ENCODE measurements at places on chromosomes 2 and 18.

- peak; percentile 83 for DNase-seq
These were observed 14.7 kb downstream of the NIFK start for GRCh38 chr2:121721926-121722325.

DNA sequence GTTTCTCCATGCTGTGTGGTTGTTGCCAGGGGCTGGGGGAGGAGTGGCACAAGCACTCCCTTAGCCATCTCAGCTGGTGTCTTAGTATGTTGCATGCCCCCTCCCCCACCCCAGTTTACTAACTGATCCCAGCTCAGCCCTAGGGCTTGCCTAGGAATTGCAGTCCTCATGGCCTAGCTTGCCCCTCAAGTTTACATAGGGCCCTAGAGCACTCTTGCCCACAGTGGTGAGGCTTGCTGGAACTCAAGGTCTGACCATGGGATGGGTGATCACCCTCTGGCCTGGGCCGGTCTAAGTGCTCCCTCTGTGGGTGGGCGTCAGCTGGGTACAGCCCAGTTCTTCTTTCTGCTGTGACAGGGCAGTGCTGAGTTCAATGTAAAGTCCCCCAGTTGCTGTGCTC lies 156.1 kb upstream of the PIEZO2 start:
- DNase-seq = no peak

- no peak for DNase-seq
These were observed at the start of gene ESPNL for GRCh38 chr2:238100049-238100820. ESPNL (plus strand) TSS chr2:238100340; CDS start chr2:238100420, 80 bp downstream.

DNA sequence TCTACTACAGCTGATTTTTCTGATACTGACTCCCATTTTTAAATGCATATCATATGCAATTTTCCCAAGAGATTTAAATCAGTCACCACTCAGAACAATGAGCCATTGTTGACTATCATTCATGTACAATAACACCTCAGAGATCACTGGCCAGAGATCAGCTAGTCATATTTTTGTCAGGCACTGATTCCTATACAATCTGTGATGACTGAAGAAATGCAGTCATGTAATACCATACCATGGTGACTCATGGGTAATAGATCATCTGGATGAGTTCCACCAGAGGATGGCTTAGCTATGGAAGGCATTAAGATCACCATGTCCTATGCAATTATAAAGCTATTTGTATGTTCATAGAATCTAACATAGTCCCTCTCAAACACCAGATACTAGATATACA lies 285.7 kb upstream of the DCC start:
- DNase-seq = no peak

GRCh38 chr2:178799305-178799704 lies 7.9 kb downstream of the TTN start:
- DNase-seq = no peak

GRCh38 chr18:9925369-9925768 lies 11.6 kb downstream of the VAPA start:
- DNase-seq = no peak

DNA sequence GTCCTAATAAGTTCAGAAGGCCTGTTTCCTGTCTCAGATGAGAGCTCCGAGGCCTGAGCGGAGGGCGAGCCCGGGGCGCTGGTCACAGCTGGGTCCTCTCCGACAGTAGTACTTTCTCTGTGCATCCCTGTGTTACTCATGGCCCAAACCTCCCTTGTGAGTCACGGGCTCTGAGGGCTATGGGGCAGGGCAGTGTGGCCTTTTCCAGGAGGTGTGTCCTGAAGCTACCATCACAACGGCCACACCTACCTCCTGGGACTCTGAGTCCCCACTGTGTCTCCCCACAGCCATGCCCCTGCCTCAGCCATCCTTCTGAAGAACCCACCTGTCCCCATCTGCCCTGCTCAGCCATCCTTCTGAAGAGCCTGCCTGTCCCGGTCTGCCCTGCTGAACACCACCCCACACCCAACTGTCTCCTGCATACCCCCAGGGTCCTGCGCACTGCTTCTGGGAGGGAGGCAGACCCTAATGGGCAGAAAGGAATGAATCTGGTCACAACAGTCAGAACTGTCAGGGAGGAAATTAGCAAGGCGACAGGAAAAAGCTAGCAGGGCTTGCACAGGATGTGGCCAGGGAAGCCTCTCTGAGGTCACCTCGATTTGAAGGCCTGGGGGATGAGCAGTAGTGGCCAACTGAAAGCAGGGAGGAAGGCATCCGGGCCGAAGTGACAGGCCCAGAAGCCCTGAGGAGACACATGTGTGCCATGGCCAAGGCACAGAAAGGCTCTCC lies 145.4 kb upstream of the RIOK3 start:
- DNase-seq = peak; percentile 89

- peak; percentile 33 for DNase-seq
These were observed 1.9 kb downstream of the PIEZO2 start for GRCh38 chr18:11147371-11147951.

DNA sequence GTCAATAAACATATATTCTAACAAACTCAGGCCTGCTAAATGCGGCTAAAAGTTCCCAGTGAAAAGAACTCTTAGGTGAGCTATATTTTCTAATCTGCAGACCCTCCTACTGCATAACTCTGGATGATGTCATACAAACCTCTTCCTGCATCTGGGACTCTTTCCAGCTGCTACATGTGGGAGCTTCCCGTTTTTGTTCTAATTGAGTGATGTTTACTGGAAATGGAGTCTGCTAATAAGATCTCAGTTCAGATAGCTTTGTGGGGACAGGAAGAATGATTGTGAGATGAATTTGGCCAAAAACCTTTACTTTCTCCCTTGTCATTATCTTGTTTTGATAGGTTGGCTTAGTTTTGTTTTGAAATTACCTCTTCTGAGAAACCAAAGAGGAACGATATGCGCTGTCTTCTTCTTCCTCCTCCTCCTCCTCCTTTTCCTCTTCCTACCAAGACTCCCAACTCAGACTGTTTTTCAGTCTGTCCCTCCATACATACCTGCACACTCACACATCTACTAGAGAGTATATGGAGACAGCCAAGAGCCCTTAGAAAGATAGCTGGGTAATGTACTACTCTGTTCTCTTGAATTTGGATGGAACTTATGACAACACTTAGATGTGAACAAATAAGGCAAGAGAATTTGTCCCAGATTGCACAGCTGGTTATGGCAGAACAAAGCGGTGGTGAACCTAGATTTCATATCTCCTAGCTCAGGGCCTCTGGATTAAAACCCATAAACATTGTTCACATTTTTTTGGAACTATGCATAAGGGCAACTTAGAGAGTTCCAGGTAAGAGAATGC lies 39.8 kb upstream of the AAK1 start:
- peak; percentile 75 for DNase-seq

- DNase-seq = no peak
These were observed 28.0 kb upstream of the INHBB start for GRCh38 chr2:120317916-120318315.

- no peak for DNase-seq
These were observed 334.5 kb downstream of the SMAD2 start for GRCh38 chr18:47595831-47596501.

GRCh38 chr2:120465989-120466703 lies 120.2 kb downstream of the INHBB start:
- no peak for DNase-seq

- DNase-seq = peak; percentile 73
These were observed 2.1 kb upstream of the SPIRE1 start for GRCh38 chr18:12659904-12660605.

Measured in mesenchymal stem cell (in vitro differentiated cells and primary cell).